ENCODE measurements at places on chromosomes 2 and 18. TPM values are rescaled to one million over a fixed set of nuclear protein-coding genes. Genes with fewer than 3 reads are reported as not detected.

DNA sequence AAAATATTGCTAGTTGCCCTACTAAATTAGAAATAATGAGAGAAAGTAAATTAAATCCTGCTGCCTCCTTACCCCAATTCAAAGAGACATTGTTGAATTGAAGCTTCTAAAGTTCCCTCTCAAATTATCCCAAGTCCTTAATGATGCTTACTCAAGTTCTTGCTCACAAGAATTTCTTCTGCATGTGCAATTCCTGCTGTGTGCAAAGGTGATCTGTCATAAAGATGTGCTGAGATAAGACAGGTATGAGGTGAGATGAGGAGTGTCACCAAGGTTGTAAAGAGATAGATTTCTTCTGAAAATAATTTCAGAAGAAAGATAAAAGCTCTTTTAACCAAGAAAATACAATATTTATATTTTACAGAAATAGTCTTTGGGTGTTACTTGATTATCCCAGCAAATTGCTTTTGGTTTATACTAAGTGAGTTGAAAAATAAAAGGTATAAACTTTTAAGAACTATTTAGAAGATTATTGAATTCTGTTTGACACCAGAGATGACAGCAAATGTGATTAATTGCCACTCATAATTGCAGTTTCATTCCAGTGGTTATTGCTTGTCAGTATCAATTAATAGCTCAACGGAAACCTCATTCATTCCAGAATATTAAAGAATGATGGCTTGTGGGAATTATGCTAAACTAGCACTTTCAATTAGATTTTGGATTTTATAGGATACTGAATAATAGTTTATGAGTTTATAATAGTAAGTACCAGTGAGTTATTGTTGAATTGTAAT, 674.3 kb downstream of the STK39 start:
- DNase-seq: no peak

DNA sequence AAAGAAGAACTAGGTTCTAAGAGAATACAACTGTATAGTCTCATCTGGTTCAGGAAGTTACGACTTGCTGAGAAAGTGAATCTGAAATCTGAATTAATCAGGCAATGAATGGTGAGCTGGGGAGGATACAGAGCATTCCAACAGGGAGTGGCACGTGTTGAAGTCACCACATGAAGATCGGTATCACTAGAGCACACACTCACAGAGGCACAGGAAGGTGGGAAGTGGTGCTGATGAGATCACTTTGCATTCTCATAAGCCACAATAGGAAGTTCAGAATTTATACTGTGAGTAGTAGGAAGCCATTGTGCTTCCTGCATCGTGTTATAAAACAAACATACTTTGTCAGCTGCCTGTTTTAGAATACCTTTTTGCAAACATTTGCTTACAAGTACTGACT, 615.0 kb upstream of the DDX18 start:
- DNase-seq: no peak

- DNase-seq: no peak
These were observed 9.3 kb downstream of the TMEM182 start for GRCh38 chr2:102771114-102771513.

- DNase-seq: no peak
These were observed at the start of gene MSTN for GRCh38 chr2:190062601-190063000. Gene MSTN (minus strand): TSS chr2:190062729. CDS start chr2:190062596, 133 bp downstream.

DNA sequence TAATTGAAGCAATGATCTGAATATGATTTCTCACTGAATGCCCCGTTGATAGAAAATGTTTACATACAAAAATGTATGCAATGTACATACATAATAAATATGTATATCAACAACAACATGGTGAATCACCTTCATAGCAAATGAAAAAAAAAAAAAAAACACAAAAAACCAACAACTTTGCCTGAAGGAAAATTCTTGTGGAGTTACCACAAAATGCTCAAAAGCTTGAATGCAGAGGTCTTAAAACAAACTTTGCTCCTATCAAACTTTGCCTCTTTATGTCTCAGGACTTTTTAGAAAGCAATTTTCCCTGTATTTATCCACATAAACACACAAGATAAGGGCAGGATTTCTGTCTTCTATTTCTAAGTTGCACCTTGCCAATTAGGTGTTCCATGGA, 92.9 kb upstream of the SIX2 start:
- DNase-seq: no peak

GRCh38 chr2:34004936-34005335, 405.8 kb upstream of the FAM98A start:
- peak; percentile 53 for DNase-seq

DNA sequence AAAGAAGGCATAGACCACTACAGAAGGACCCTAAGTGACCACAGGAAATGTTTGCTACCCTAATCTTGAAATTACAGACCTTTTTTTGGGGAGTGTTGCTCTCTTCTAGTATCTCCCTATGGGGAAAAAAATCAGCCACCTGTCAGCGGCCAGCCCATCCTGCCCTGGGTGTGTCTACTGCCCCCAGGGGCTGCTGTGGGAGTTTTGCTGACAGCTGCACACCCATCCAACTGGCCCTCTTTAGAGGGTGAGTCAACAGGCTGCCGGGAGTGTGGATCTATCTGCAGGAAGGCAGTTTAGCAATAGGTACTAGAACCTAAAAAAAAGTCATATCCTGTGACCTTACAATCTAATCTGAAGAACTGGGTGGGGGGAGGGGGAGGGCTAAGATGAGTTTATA, 796 bp upstream of the DYSF start:
- peak; percentile 57 for DNase-seq

DNA sequence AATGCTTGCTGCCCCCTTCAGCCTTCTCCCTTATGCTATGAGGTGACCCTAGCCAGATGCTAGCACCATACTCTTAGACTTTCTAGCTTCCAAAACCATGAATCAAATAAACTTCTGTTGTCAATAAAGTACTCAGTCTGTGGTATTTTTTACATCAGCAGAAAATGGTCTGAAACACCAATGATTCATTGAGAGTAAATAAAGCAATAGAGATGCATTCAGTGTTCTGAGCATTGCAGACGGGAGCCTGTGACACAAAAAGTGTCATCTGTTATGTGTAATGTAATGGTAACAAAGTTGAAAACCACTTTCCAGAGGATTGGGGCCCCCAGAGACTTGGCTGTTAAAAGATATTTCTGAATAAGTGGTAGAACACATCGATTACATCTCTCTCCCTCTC, 758.0 kb upstream of the NRXN1 start:
- no peak for DNase-seq

DNA sequence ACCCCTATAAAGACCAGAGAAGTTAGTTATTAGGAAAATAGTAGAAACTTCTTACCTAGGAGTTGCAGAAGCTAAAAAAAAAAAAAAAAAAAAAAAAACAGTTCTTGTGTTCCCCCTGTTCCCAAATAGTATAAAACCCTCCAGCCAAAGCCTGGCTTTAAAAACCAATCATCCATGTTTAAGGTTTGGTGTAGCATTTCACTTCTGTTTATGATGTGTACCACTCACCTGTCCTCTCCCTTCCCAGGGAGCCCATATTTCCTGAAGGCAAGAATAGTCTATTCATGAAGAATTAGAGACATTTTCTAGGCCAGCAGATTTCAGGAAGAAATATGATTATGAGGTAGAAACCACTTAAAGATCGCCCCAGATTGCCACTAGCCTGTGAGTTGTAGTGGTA, 273.6 kb downstream of the SETBP1 start:
- no peak for DNase-seq

DNA sequence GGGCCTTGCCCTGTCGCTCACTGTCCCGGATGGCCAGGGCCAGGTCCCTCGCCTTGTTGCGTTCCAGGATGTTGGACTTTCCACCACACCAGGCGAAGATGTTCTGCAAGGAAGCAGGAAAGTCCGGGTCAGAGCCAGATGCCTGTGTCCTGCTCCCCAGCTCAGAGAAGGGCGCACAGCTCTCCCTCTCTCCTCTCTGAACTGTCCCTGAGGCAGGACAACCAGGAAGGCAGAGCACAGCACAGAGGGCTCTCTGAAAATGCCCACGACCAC, 11.0 kb downstream of the CAPG start:
- no peak for DNase-seq

DNA sequence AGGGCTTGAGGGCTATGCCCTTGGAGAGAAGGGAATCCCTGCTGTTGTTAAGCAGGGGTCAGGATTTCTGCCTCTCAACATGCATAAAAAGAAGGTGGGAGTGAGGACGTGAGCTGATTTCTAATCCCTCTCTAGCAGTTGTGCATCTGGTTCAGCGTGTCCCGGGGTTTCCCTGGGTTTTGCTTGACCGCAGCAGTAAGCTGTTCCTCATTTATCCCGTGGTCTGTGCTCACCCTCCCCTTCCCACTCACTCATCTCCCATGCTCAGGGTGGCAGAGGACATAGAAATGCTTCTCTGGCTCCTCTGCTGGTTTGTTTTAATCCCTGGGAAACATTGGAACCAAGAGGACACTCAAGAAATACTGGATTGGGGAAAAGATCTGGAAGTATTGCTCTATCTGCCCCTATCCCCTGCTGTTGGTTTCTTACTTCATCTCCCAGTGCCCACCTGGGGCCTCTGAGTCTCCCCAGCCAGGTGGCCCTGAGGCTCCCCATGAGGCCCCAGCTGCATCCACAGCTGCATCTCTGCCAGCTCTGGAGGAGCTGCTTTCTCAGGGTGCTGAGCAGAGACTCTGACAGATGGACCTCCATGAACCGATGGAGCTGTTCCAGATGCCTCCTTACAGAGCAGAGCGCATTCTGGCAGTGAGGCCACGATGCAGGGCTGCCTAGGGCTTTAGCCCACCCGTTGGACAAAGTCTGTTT, 36.1 kb downstream of the TET3 start:
- DNase-seq: no peak

DNA sequence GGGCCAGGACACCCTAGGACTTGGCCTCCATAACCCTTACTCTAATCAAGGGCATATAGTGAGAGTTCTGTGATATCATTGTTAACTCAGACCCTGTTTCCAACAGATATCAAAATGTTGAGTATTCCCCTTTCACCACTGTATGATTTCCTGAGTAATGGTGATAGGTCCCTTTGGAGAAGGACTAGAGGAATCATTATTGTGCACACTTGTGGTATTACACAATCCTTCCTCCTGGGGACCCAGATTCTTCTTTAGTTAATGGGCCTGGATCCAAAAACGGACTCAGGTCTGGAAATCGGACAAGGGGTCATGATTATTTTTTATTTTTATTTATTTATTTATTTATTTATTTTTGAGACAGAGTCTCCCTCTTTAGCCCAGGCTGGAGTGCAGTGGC, 23.5 kb downstream of the PRKRA start:
- no peak for DNase-seq

GRCh38 chr2:150697596-150697995, 210.1 kb upstream of the RND3 start:
- no peak for DNase-seq

GRCh38 chr2:55136138-55136541, 85.9 kb upstream of the RTN4 start:
- no peak for DNase-seq

- DNase-seq: no peak
These were observed 41.4 kb downstream of the CRIM1 start for GRCh38 chr2:36396878-36397539.

DNA sequence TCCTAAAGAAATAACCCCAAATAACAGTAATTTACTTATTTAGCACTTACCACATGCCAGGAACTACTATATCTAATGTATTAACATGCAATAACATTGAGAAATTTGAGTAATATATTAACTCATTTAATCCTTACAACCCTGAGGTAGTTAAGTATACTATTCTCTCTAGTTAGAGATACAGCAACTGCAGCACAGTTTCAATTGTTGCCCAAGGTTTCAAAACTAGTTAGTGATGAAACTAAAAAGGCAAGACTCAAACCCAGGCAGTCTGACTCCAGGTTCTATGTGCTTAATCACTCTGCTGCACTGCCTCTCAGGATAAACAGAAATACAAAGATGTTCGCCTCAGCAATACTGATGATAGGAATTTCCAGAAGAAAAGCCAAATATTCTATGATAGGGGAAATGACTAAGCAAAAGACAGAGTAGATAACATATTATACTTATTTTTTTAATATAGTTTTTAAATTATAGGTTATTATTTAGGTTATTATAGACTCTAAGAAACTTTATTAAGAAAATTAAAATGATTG, 88.0 kb downstream of the SS18 start:
- DNase-seq: no peak

- DNase-seq: no peak
These were observed 467 bp upstream of the WDR35 start for GRCh38 chr2:19990416-19990728.

Gene IL18RAP
- total RNA-seq: not detected

Gene SKA1
- 57.2 TPM for total RNA-seq

Gene DYSF
- total RNA-seq: 1.1 TPM

Gene HOXD4
- total RNA-seq: not detected

Gene ALPG
- not detected for total RNA-seq

Gene MAPRE2
- 34.6 TPM for total RNA-seq
